Activated CD8-positive, alpha-beta memory T cell treated with anti-CD3 and anti-CD28 coated beads for 1 hour (primary cell): ENCODE measurements at places on chromosomes 4 and X.

- DNase-seq: no peak
Measured at GRCh38 chrX:9249051-9249846, 215.3 kb upstream of the FAM9B start.

DNA sequence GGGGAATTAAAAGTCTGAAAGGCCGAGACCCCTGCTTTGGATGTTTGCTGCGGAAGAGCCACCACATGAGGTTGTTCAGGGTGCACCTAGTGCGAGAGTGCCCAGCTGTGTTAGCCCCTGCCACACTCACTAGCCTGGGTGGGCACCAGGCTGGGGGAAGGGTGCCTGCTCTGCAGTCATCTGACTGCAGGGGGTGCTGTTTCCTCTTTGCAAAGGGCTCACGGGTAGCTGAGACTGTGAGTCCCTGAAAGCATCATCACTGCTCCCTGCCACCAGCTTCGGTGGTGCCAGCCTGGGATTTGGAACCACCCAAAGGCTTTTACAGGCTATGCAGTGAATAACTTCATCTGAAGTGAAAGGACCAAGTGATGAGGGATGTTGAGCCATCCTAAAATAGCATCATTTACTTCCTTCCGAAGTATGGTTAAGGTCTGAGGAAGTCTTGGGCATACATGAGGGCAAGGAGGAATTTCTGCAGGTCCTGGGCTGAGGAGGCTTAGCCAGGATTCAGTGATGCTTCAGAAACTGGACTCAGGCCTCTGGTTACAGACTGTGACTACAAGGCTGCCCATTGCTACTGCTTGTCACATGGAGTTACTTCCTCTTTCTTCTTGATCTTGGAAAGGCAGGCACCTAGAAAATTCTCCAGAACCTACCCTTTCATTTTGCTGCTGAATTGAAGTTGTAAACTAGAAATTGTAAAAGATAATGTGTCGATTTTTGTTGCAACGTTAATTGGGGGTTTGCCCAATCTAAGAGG, 293.2 kb upstream of the PRPS2 start:
- DNase-seq: no peak

DNA sequence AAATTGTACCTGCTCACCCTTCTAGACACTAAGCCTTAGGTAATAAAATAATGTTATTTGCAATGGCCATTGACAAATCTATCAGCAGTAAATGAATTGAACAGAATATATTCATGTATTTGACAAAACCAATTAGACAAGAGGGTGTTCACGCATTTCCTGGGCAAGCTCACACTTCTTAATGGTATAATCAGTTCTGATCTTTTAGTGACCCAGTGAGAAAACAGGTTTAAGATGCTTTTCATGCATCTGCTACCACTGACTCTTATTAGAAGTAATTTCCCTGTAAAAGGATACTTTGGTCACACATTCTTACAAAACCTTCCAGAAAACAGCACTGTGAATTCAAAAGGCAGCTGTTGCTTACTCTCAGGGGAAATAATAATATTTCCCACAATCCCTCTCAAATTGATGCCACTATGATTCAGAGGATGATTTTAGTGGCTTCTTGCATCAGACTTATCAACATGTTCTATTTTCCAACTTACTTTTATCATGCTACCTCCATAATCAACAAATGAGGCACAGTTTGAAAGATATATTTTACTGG, 313.9 kb upstream of the NWD2 start:
- no peak for DNase-seq

DNA sequence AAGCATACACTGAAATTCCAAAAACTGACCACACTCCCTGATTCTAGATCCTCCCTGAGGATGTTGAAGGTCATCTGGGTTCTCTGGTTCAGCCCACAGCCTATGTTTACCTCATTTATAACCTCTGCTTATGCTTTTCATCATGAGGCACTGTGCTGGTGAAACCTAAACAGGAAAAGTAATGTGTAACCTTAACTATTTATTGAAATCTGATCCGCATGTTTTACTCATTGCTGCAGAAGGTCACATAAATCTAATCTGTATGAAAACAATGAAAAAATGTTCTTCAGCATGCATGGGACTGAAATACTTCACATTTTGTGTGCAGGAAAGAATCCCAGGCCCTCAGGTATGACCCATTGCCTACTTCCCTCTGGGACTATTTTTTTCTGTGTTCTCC, 30.3 kb downstream of the UCHL1 start:
- DNase-seq: no peak

DNA sequence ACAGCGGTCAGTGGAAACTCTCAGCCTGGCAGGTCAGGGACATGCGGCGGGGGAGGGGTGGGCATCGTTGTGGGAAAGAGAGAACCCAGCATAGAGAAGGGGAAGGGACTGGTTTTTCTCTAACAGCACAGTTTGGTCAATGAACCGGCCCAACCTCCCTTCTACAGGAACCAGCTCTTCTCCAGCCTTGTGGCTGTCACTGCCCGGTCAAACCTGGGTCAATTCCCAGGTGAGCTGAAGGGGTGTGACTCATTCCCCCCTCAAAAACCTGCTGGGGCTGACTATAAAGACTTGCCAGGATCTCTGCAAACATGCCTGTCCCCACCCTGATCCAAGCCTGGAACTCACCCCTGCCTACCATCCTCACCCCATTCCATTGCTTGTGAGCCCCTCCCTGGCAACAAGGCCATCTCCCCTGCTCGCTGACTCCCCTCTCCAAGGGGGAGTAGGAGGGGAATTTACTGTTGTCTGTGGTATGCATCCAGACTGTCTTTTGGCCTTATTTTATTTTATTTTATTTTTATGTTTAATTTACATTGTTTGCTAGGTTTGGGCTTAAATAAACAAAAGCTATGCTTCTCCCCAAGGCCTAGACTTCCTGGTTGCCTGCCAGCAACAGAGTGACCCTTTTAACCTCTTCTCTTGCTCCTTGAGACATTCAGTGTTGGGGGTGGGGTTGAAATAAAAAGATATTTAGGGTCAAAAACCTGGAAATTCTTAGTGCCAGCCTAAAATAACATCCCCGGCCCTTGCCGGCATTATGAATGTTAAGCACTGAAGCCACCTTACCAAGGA, 49.6 kb downstream of the TSC22D3 start:
- DNase-seq: no peak

GRCh38 chr4:8585721-8586212, 5.6 kb downstream of the GPR78 start:
- DNase-seq: no peak
